NCI-H774 (cell line): ENCODE measurements at places on chromosomes 2 and 18.

GRCh38 chr2:96095116-96095636, 21.2 kb downstream of the ADRA2B start:
- peak; percentile 12 for DNase-seq

- no peak for DNase-seq
These were observed 62.3 kb downstream of the RHBDD1 start for GRCh38 chr2:226898121-226898520.

DNA sequence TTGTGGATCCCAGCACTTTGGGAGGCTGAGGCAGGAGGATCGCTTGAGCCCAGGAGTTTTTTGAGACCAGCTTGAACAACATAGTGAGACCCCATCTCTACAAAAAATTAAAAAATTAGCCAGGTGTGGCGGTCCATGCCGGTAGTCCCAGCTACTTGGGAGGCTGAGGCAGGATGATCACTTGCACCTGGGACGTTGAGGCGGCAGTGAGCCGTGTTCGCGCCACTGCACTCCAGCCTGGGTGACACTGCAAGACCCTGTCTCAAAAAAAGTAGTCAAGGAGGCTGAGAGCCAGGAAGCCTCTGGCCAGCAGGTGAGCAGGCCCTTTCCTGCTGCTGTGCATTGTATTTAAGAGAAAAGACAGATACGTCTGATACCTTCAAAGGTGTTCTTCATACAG, 11.1 kb upstream of the PROC start:
- no peak for DNase-seq

DNA sequence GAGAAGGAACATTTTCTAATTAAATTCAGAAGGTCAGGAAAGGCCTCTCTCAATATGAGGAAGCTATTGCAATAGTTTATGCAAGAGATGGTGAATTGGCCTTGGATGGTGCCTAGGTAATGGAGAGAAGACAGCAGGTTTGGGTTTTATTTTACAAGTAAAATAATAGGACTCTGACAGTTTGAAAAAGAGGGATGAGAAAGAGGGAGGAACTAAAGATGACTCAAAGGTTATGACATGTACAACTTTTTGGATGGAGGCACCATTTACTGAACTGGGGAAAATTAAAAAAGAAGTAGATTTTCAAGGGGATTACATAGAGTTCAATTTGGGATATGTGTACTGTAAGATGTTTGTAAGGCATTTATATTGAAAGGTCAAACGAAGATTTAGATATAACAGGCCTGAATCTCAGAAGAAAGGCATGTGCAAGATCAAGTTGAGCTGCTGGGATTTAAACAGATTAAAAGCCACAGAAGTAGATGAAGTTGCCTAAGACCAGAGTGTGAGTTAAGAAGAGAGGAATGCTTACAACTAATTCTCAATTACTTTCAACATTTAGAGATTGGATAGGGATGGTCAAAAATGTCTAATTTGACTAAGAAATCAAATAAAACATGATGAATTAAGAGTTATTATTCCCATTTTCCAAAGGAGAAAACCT, 12.3 kb upstream of the ASNSD1 start:
- DNase-seq, result no peak

DNA sequence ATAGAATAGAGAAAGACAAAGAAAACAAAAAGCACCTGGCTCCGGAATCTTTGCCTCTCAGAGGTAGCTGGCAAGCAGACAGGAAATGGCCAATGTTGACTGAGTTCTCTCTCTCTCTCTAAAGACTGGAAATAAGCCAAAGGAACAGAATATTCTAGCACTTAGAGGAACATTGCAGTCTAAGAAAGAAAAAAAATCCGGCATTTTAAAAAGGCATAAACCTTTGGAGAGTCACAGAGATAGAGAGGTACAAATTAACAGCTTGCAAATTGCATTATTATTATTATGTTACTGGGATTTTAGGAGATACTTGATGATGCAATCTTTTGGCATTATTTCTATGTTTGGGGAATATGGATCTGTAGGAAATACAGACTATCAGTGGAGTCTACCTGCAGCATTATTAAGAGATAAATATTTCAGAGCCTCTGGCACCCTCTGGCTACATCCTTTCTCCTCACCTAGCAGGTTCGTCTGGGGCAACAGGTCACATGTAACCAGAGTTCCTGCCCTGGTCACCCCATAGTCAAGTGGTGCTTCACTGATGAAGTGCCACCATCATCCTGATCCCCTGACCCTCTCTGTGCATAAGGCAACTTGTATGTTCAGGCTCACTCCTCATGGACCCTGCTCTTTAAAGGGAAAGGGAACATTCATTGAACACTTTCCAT, 318.9 kb upstream of the ACVR2A start:
- DNase-seq, result peak; percentile 67

- DNase-seq, result no peak
These were observed 10.4 kb downstream of the TNFRSF11A start for GRCh38 chr18:62335494-62335893.

- no peak for DNase-seq
These were observed 116.2 kb downstream of the TANC1 start for GRCh38 chr2:159084384-159085370.

GRCh38 chr18:7000484-7001096, 117.0 kb downstream of the LAMA1 start:
- no peak for DNase-seq

- no peak for DNase-seq
These were observed 274.8 kb upstream of the NCKAP5 start for GRCh38 chr2:133843091-133843490.
